ENCODE measurements at places on chromosomes 7 and 10.

GRCh38 chr10:71916827-71917226 is 47.4 kb upstream of the CHST3 start:
- DNase-seq: no peak

- peak; percentile 81 for DNase-seq
These were observed 51.2 kb upstream of the GTF2I start for GRCh38 chr7:74606101-74606908.

DNA sequence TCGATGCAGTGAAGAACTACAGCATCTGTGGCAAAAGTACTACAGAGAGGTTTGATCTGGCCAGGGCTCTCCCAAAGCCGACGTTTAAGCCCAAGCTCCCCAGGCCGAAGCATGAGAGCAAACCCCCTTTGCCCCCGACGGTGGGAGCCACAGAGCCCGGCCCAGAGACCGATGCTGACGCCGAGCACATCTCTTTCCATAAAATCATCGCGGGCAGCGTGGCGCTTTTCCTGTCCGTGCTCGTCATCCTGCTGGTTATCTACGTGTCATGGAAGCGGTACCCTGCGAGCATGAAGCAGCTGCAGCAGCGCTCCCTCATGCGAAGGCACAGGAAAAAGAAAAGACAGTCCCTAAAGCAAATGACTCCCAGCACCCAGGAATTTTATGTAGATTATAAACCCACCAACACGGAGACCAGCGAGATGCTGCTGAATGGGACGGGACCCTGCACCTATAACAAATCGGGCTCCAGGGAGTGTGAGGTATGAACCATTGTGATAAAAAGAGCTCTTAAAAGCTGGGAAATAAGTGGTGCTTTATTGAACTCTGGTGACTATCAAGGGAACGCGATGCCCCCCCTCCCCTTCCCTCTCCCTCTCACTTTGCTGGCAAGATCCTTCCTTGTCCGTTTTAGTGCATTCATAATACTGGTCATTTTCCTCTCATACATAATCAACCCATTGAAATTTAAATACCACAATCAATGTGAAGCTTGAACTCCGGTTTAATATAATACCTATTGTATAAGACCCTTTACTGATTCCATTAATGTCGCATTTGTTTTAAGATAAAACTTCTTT is 2.3 kb downstream of the LRRTM3 start:
- peak; percentile 4 for DNase-seq

- peak; percentile 10 for DNase-seq
These were observed 130.9 kb downstream of the SND1 start for GRCh38 chr7:127782654-127783559.

- no peak for DNase-seq
These were observed 39.0 kb upstream of the TECTB start for GRCh38 chr10:112244197-112244596.

DNA sequence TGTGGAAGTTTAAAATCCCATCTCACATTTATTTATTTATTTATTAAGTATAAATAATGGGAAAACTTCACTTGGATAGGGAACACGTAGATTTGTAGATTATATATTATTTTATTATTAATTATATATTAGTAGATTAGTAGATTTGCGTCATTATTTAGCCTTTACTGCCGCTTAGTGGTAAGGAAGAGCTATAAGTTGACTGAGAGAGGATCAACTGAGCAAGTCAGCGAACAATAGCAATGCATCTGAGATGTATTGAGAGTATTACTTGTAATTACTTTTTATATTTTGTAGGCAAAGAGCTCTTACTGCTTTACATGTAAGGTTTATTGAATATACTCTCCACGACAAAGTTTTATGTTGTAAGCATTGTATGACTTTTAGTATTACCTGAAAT is 244.5 kb upstream of the ANKRD30A start:
- DNase-seq: peak; percentile 55

- DNase-seq: no peak
These were observed 142.9 kb upstream of the PFKP start for GRCh38 chr10:2924431-2924830.

GRCh38 chr7:74176555-74176954 is 2.4 kb downstream of the EIF4H start:
- no peak for DNase-seq

- peak; percentile 75 for DNase-seq
These were observed 167.8 kb upstream of the AUTS2 start for GRCh38 chr7:69430384-69431021.

- DNase-seq: peak; percentile 57
These were observed 569 bp downstream of the ZNF316 start for GRCh38 chr7:6637544-6638229.

GRCh38 chr7:73921623-73922528 is 60.9 kb downstream of the TMEM270 start:
- DNase-seq: no peak

DNA sequence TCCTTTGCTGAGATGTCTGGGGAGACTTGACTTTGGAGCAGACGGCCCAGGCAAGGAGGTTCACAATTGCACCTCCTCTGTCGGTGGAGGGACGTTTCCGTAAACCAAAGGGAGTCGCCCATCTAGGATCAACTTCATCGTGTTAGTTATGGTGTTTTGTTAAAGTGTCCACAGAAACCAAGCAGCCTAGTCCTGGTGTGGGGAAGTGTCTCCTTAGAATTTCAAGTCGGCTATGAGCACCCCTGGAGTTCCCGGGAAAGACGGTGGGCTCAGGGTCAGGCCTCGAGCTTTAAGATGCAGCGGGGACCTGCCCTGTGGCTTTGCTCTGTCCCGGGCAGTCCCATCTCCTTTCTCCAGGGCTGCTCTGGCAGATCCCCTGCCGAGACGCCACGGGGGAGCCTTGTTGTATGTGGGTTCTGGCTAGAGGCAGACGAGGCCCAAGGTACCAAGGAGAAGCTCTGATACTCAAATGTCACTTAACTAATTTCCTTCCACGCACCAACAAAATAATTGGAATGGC is 319.2 kb downstream of the ADARB2 start:
- no peak for DNase-seq

GRCh38 chr7:154905146-154905545 is 97.8 kb downstream of the PAXIP1 start:
- DNase-seq: no peak

- DNase-seq: no peak
These were observed 175.8 kb upstream of the PRKCQ start for GRCh38 chr10:6755781-6756460.

DNA sequence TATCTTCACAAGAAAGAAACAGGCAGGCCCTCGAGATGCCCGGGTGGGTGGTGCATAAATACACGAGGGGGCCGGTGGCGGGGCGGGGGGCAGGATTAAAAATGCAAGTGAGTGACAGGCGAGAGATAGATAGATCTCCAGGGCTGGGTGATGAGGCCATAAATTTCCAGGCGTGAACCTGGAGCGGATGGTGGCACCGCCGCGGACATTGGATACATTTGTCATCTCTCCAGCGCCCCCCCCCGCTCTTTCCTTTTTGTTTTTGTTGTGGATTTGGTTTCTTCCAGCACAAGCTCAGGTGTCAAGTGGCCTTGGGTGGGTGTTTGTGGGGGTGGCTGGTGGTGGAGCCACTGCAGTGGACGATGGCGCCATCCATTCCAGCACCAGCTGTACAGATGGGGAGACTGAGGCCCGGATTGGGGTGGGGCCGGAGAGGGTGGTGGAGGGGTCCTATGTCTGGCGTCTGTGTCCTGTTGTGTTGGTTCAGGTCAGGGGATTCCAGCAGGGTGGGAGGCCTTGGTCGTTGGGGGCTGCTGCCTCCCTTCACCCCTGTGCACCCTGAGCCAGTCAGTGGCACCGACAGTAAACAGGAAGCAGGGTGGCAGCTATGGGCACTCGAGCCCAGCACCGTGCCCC is 2.9 kb downstream of the ELFN1 start:
- DNase-seq: no peak

- DNase-seq: no peak
These were observed 53.9 kb downstream of the IMMP2L start for GRCh38 chr7:111508387-111508786.

- peak; percentile 94 for DNase-seq
These were observed 309.4 kb downstream of the RPS24 start for GRCh38 chr10:78342827-78343653.

DNA sequence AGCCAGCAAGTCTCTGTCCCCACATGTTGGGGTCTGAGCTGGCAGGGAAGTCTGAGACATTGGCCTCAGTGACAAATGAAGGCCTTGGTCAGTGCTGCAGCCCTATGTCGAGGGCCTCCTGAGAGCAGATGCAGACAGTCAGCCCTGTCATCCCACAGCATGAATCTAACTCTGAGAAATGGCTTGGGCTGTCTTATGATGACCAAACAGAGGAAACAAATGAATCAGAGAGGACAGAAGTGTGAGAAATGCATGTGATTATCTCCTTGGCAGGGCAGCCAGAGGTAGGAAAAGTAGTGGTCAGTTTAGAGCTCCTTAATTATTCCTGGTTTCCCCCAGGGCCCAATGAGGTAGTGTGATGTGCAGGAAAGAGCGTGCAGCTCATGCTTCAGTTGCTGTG is 287.6 kb downstream of the SORCS3 start:
- no peak for DNase-seq

DNA sequence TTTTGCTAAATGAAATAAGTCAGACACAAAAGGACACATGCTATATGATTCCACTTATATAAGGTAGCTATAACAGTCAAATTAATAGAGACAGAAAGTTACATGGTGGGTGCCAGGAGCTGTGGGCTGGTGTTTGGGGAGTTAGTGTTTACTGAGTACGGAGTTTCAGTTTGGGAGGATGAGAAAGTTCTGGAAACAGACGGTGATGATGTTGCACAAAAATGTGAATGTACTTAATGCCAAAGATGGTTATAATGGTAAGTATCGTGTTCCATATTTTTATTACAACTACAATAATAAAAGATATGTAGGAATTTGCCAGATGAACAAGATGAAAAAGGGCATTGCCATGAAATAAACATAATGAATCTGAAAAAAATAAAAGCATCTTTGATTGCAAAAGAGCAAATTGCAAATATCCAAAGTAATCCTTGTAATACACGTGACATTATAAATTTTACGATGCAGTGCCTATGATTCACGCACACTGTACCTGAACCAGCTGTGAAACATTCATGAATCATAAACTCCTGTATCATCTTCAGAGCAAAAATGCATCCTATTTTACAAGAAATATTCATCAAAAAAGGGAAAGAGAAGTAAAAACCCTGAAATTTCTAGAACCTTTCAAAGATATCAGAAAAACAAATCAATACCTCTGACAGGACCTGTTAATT is 676.7 kb downstream of the PCDH15 start:
- DNase-seq: no peak

DNA sequence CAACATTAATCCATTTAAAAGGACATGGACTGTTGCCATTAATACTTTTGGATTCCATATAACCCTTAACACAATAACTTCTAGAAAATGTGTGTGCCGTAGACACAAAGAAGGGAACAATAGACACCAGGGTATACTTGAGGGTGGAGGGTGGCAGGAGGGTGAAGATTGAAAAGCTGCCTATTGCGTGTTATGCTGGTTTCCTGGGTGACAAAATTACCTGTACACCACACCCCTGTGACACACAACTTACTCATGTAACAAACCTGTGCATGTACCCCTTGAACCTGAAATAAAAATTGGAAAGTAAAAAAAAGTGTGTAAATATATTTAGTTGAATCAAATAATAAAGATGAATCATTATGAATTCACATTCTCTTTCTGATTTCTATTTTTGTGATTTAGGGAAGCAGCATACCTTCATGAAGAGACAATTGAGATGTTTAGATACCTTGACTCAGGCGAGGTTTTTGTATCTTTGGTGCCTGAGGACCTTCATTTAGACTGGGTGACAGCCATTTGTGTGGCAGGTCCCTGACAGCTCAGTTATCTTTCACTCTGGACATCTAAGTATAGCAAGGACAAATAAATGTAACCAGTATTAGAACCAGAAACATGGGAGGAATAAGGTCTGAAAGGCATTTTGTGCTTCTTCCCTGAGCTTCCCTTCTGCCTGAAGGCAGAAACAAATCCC is 28.7 kb downstream of the GIMAP8 start:
- no peak for DNase-seq

- no peak for DNase-seq
These were observed 129.1 kb upstream of the PPP1R3A start for GRCh38 chr7:114047889-114048288.

DNA sequence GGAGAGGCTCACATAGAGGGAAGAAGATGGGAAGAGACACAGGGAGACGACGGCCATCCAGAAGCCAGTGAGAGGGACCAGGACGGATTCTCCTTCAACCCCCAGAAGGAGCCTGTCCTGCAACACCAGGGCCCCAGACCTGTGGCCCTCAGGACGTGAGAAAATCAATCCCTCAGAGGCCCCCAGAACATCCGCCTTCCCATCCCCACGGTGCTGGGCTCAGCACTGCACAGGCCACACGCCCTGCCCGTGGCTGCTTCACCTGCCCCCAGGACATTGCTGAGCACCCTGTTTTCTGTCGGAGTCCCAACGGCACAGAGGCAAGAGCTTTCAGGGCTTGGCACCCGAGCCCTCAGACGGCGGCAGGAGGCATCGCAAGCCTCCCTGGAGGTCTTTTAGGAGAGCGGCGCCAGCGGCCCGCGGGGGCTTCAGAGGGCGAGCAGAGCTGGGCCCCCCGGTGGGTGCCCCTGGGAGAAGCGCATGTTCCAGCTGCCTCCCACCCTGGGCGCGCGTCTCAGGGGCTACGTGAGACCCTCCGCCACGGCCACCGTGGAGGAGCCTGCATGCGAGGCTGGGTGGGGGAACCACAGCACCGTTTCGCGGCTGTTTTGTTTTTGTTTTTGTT is 42.8 kb downstream of the PDGFA start:
- no peak for DNase-seq

DNA sequence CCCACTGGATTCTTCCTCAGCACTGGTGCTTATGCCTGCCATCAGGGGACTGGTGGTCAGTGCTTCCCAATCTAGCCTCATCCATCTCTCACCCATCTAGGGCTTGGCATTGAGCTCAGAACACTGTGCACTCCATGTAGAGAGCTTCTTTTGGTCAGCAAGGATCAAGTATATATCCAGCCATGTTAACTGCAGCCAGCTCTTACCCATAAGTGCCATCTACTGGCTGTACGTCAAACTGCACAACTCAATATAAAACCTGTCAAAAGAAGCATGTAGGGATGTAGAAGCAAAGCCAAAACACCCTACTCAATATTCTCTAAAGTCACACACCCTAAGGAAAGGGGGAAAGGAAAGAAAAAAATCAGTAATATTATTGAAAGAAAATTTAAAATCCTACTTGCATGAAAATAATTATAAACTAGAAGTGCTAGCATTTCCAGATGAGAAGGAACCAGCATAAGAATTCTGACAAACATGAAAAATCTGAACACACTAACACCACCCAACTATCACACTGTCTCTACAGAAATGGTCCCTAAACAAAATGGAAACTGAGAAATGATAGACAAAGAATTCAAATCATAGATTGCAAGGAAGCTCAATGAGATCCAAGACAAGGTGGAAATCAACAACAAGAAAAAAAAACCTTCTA is 531.1 kb upstream of the STEAP1 start:
- peak; percentile 65 for DNase-seq

- DNase-seq: no peak
These were observed 26.5 kb upstream of the VSIR start for GRCh38 chr10:71799608-71800453.

DNA sequence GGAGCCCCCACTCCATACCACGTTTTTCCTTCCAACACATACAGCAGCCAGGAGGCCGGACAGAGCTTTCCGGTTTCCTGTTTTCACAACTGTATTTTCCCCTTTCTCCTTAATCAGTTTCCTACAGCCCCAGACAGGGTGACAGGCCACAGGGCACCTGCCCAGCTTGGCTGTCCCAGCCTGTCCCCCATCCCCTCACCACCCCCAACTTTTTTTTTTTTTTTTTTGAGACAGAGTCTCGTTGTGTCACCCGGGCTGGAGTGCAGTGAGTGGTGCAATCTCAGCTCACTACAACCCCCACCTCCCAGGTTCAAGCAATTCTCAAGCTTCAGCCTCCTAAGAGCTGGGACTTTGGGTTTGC is 10.3 kb upstream of the HSPB1 start:
- DNase-seq: no peak

- no peak for DNase-seq
These were observed 79.3 kb downstream of the OAT start for GRCh38 chr10:124339119-124340032.

Measured in NCI-H82 (cell line).